Stimulated activated CD8-positive, alpha-beta memory T cell treated with anti-CD3 and anti-CD28 coated beads, Interleukin-15, amount 100 ng/mL, for 48 hours (primary cell): ENCODE measurements at places on chromosomes 6 and 20.

DNA sequence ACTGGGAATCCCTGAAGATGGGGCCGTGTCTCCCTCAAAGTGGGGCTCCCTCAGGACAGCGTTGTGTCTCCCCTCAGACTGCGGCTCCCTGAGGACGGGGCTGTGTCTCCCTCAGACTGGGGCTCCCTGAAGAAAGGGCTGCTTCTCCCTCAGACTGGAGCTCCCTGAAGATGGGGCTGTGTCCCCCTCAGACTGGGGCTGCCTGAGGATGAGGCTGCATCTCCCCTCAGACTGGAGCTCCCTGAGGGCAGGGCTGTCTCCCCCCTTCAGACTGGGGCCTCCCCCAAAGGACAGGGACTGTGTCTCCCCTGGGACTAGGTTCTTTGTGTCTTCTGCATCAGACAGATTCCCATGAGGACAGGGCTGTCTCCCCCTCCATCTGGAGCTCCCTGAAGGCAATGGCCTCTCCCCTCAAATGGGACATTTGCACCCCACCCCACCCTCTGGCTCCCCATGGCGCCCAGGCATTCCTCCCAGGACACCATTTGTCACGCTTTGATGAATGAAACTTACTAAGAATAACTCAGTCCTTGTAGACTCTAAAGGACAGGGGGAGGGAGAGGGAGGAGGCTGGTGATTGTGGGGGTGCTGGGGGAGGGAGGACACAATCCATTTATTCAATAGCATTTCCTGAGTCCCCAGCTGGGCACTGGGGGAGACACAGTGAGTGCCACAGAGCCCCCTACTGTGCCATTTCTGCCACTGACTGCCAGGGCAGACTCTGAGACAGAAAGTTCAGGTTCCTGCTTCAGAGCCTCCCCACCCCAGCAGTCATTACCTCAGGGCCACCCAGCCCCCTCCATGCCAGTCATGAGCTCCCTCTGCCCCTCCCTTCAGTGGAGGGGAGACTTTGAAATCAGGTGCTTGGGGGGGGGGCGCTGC lies 122.4 kb downstream of the MRPL14 start:
- DNase-seq: no peak

DNA sequence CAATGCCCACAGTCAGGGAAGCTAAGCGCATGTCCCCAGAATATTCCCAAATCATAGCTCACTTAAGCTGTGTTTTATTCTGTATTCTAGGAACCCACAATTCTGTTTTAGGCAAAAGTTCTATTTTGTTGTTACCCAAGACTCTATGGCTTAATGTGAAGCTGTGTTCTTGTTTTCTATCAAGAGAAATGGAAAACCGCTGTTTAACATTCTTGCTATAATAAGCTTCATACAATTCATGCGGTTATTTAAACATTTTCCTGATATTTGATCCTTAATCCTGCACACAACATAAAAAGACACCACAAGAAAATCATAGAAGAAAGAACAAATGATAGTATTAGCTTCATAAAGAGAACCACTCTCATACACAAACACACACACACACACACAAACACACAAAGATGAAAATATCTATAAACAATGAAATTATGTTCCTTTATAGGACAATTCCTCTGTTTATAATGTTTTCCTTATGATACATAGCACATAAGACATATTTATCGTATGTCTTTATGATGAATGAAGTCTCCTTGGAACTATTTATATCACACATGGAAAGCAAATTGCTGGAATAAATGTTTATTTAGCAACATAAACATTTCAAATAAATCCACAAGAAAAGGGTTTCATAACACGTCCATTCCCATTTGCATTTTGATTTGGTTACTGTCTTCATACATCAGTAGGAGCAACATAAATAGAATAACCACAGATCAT lies 16.4 kb upstream of the COL21A1 start:
- DNase-seq: no peak

DNA sequence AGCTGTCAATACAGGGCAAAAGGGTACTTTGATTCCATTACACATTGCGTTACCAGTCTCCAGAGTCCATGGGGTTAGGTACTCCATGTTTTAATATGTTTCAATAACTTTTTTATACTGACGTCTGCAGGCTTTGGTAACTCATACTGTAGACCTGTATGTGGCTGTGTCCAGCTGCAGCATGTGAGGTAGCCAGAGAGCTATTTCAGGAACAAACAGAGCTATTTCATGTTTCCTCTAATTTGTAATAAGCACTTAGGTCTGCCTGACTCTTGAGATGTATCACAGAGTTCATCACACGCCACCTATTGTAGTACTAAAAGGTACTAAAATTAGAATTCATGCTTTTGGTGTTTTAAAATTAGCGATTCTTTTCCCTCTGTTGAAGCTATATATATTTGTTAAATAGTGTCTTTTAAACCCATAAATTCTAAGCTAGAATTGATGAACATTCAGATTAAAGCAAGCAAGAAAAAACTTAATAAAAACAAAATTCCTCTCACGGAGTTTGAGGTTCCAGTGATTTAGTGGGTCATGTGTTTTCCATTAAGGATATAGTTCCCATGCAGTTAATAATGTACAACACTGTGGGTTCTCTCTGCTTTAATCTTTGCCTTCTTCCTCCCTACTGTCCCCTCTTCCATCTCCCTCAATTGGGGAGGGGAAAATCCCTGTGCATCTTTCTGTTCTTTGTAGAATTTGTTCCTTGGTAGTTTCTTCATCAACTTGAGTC lies 37.0 kb downstream of the FOXO3 start:
- no peak for DNase-seq

DNA sequence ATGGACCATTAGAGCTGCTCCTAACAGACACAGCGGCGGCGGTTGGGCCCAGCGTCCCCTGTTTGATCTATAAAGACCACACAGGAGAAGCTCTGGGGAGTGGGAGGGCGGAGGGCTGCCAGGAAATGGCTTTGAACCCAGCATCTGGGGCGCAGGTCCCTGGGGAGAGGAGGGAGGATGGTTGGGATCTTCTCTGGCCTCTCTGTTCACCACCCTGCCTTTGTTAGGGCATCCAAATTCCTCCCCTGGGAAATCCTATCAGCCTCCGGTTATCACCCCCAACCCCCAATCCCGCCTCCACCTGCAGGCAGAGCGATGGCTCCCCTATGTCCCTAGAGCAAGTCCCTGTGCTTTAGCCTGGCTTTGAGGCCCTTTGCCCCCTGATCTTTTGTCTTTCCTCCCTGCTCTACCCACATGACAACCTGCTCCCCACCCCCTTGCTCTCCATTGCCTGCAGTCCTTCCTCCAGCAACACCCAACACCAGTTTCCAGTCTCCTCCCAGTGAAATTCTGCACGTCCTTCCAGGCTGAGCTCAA lies 7.1 kb downstream of the XKR7 start:
- no peak for DNase-seq

- no peak for DNase-seq
Measured at GRCh38 chr6:118594877-118595276, 46.8 kb downstream of the PLN start.

- no peak for DNase-seq
Measured at GRCh38 chr6:100574836-100575235, 110.1 kb upstream of the SIM1 start.

DNA sequence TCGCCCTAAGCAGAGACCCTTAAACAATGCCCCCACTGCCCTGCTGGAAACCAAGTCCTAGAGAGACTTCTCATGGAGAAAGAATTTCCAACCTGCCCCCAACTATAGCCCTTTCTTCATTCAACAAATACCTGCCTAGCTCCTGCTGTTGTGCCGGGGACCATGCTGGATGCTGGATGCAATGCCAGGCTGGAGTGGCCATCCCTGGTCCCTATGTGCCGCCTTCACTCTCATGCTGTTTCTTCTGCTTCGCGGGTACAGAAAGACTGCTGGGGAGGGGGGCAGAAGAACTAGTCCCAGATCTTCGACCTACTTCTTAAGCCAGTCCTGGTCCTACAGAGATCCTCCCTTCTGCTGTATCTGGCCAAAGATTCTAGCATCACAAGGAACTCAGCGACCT lies 3.4 kb downstream of the MDGA1 start:
- no peak for DNase-seq

DNA sequence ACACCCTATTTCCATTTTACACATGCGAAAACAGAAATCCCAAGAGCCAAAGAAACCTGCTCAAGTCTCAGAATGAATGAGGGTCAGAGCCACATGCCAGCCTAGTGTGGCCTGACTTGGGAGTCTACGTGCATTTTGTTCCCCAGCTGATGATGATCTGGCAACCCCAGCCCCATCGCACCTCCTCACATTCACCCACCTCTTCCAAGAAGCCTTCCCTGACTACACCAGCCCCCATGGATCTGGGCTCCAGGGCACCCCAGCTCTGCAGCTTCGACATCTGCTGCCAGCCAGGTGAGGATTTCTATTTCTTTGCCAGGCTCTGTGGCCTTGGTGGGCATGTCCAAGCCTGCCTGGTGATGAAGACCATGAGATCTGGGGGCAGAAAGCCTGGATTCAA lies 41.0 kb downstream of the ANGPT4 start:
- DNase-seq: no peak

- no peak for DNase-seq
Measured at GRCh38 chr6:157488058-157488457, 107.1 kb downstream of the ZDHHC14 start.

GRCh38 chr6:13427316-13427715 lies 60.1 kb downstream of the GFOD1 start:
- no peak for DNase-seq

- DNase-seq: no peak
Measured at GRCh38 chr20:47503685-47504084, 2.0 kb downstream of the NCOA3 start.

DNA sequence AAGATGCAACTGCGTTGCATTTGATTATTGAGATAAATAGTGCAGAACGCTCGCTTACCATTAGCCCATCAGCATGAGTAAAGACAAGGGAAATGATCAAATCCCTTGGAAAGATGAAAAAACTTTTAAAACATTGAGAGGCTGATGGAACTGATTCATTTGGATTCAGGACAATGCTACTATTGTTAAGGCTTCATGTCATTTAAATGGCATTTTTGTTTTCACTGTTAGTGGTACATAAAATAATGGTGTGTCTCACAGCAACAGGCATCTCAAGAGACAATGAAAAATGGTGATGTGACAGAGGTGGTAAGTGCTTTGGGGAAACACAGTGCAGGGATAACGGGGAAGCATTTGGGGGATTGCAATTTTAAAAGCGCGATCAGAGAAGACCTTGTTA lies 159.7 kb upstream of the KCNG1 start:
- no peak for DNase-seq

GRCh38 chr6:168598251-168599117 lies 157.5 kb downstream of the SMOC2 start:
- DNase-seq: no peak

GRCh38 chr6:155319902-155320301 lies 5.6 kb upstream of the TFB1M start:
- no peak for DNase-seq
